A549 treated with Hydrocortisone at 1 μM for 4 hours (cell line): ENCODE measurements at places on chromosomes 12 and 14. TPM values are rescaled to one million over a fixed set of nuclear protein-coding genes. Genes with fewer than 3 reads are reported as not detected.

TAS2R46 gene
- not detected in 5 replicates for total RNA-seq

ST8SIA1 gene
- not detected in 5 replicates for total RNA-seq

IGF1 gene
- total RNA-seq = not detected in 5 replicates

CFAP251 gene
- 0.85 to 1.7 TPM (median 1.3 TPM) in 5 replicates for total RNA-seq

SPIC gene
- total RNA-seq = not detected in 5 replicates

ADCY6 gene
- 9.9 to 14.6 TPM (median 12.8 TPM) in 5 replicates for total RNA-seq

GPR162 gene
- total RNA-seq = 0.28 to 0.51 TPM (median 0.38 TPM) in 5 replicates
